ENCODE measurements at places on chromosomes 11 and 22. TPM values are rescaled to one million over a fixed set of nuclear protein-coding genes. Genes with fewer than 3 reads are reported as not detected.

DNA sequence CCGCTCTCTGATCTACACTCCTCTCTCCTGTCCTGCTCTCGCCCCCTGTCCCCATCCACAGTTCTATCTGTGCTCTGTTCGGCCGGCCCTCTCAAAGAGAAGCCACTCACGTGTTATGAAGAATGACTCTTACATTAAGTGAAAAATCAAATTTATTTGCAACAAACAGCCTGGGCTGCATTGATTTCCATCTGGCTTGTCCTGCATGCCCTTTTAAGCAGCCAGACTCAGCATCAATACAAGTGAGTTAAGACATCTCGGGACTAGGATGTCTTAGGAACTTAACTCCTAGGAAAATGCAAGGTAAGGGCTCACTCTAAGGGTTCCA lies 373.5 kb downstream of the TENM4 start:
- no peak for DNase-seq

DNA sequence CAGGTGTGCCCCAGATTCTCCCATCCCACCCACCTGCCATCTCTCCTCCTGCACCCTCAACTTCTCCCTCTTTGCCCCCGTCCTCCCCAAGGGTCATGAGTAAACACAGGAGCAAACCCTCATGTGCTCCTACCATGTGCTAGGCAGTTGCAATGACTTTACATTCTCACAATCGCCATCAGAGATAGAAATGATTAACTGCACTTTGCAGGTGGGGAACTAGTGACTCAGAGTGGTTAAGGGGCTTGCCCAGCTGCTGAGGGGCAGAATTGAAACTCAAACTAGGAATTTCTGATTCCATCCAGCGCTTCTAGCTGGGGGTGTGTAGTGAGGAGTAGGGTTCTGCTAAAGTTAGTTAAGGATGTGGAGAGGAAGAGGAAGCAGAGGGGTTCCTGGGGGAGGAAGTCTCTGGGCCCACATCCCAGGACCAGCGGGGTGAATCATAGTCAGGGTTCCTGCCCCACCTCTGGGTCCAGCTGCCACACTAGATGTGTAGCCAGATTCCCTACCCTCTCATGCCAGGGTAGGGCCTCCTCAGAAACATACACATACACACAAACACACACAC lies 16.0 kb upstream of the PRG2 start:
- DNase-seq = no peak

DNA sequence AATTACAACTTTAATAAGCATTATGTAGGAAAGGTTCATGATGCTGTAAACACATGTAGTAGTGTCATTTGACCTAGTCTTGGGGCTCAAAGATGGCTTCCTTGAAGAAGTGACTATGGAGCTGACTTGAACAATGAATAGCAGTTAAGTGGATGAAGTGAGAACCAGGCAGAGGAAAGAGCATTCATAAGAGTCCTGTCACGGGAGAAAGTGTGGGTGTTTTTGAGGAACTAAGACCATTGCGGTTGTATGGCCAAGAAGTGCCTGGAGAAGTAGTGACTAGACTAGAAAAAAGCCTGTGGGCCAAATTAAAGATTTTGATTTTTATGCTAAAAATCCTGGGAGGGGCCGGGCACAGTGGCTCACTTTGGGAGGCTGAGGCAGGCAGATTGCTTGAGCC lies 7.2 kb upstream of the IL18BP start:
- no peak for DNase-seq

- no peak for DNase-seq
These were observed 10.4 kb upstream of the TUB start for GRCh38 chr11:8070417-8071115.

Gene MB
- total RNA-seq = not detected

Gene TRAF6
- total RNA-seq = 22.5 TPM

Gene APOBEC3H
- not detected for total RNA-seq
